CD4-positive, CD25-positive, alpha-beta regulatory T cell (primary cell): ENCODE measurements at places on chromosomes 4 and X. TPM values are rescaled to one million over a fixed set of nuclear protein-coding genes. Genes with fewer than 3 reads are reported as not detected.

- no peak for DNase-seq
Measured at GRCh38 chr4:40378619-40379018, 43.5 kb downstream of the CHRNA9 start.

DNA sequence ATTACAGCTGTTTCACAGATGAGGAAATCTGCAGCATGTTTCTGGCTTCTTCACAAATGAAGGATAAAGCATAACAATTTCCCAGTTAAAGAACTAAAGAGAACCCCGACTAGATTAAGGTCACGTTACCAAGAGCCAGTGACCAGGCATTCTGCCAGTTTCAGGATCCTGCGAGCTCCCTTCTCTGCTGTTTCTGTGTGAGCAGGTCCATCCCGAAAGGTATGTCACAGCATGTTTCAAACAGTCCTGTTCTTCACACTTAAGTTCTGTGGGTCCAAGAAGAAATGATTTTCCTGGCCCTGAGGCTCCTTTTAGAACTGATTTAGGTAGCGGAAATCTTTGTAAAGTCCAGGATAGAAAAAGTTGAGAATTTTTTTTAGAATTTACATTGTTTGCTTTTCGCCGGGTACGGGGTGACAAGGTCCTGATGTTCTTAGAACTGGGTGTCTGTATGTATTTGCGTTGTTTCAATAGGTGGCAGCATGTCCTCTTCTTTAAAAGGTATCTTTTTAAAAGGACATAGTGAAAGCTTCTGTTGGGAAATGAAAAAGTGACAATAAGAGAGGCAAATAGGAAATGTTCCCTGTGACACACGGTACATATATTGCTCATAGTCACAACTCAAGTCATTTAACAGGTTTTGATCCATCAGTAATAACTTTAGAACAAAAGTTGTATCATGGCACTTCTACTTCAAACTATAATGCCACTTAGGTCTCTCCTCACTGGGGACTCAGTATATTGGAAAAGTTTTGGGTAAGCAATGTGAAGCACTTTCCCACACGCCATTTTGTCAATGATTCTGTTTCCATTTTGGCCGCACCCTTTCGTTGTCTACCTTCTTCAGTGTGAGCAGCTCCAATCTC is 18.4 kb downstream of the IL21 start:
- DNase-seq: no peak

- DNase-seq: no peak
Measured at GRCh38 chr4:75306506-75306905, 207.7 kb downstream of the RCHY1 start.

DNA sequence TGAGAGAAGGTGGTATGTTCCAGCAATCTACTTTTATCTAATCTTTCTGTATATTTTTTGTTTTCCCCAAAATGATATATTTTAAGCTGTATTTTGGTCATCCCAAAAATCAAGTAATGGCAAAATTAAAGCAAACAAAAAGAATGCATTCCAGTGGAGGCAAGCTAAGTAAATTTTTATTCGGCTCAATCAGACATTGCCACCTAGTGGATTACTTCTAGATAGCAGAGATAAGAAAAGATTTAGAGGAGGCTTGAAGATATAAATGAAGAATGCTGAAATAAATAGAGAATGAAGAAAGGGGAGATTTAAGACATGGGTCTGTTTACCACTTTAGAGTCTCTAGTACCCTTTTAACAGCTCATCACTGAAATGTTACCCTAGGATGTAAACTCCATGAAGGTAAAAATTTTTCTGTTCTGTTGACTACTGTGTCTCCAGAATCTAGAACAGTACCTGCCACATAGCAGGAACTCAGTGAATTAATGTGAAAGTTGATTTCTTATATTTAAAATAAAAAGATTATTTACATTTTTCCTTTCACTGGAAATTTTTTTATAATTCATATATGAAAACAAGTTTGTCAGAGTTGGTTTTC is 110.9 kb upstream of the ANK2 start:
- DNase-seq: no peak

- no peak for DNase-seq
Measured at GRCh38 chr4:146072376-146072775, 103.1 kb upstream of the LSM6 start.

DNA sequence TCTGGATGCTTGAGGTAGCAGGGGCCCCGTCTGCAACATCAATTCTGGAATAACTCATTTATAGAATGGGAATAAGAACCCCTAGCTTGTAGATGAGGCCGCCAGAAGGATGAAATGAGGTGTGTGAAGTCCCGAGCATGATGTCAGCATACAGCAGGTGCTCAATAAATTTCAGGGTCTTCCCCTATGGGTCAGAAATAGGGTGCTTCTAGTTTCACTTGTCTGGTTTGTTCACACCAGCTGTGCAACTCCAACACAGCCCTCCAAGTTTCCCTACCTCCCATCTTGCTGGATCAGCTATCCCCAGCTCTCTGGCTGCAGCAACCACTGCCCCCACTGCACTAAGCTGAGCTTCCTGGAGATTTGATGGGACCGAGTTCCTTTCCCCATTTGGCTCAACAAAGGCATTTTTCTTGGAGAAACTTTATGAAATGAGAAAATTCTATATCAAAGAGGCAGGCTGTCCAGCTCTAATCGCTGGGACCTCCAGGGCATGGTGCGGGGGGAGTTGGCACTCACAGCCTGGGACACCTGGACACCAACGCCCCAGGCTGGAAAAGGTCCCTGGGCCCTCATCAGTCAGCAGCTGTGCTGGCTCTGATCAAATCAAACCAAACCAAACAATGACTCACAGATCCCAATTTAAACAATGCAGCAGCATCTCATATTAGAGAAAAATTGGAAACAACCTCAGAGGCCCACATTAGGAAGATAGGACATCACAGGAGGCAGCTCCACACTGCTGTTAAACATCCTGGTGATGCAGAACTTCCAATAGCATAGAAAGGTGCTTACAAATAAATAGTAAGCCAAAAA is 13.3 kb downstream of the SLC2A9 start:
- no peak for DNase-seq

DNA sequence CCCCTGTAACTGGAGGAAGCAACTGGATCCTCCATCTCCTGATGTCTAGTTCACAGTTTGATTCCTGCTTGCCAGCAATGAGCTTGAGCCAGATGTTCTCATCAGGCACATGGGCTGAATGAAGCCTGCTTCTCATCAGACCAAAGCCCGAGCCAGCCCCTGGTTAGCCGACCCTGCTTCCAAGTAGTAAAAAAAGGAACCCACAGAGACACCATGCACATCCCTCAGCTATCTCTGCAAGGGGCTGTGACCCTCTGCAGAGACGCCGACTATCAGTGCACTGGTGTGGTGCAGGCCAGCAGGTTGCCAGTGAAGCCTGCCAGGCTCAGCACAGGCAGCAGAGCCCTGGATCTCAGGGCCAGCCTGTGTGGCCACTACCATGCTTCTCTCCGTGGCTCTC is 2.8 kb downstream of the DCTD start:
- DNase-seq: no peak

DNA sequence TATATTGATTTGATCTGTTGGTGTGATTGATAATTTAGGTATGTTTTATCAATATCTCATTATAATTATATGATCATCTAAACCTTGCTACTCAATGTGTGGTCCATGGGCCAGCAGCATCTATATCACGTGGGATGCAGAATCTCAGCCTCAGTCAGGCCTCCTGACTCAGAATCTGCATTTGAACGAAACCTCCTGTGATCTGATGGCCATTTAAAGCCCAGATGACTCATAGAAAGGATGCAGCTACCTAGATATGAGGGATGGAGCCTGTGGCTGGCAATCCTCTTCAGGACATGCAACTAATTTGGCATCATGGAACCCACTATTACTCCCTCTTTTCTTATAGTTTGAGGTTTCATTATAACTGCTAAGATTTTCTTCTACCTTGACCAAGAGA is 11.3 kb upstream of the CHRNA9 start:
- no peak for DNase-seq

DNA sequence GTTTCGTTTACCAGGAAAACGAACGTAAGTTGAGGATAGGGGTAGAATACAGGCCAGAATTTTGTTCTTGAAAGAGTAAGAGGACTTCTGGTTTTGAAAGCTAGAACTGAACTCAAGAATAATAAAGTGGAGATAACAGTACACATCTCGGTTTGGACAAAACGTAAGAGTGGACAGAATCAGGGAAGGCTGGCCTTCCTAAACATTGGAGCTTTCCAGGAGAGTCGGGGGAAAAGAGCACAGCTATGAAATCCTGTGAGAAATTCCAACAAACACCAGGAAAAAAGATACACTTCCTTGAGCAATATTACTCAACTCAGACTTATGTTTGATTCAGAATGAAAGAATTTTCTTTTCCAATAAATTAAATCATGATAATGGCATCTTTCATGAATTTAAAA is 1.2 kb downstream of the CTSO start:
- no peak for DNase-seq

DNA sequence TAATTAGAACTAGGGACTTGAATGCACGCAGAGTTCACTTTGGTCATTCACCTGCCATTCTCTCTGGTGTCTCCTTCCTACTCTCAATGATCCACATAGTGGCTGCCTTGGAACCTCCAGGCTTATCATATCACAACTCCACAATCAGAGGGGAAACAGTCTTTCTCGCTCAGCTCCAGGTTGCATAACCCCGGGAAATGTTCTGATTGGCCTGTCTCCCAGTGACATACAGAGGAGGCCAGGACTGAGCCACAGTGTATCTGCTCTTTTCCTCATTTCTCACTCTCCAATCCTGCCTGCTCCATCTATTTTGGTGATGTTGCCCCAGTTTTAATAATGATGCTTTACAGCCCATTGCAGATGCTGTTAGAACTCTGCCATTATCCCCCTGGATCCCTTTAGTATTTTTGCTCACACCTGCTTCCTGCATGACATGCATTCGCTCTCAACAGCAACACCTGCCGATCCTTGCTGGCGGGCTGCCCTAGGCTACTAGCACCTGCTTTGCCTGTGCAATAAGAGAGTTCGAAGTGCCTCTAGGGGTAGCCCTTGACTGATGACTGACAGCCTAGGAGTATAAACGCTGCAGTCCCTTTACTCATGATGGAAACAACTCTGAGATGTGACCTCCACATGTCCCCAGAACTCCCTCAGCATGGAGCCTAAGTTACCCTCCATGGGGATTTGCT is 211.3 kb upstream of the RPS6KA3 start:
- no peak for DNase-seq

DNA sequence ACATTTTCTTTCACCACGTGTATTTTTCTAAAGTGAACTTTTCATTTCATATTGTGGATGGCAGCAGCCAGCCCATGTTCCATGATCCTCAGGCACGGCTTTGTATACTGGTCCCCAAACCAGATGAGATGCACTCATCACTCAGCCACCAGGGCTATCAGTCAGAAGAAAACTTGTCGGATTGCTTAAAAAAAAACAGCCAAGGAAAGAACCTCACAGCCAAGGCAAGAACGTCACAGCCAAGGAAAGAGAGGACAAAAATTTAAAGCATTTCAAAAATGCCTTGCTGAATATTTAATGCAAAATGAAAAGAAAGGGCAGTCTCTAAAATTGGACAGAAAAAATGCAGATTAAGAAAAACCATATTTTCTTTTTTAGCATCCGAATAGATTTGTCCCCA is 333.3 kb downstream of the PDGFC start:
- DNase-seq: no peak

GRCh38 chrX:146243041-146243440 is 425.4 kb downstream of the SLITRK2 start:
- no peak for DNase-seq

GRCh38 chr4:3462790-3463415 is at the start of gene DOK7:
DOK7 (plus strand) TSS chr4:3463306; CDS start chr4:3463376, 70 bp downstream.
- DNase-seq: no peak

DNA sequence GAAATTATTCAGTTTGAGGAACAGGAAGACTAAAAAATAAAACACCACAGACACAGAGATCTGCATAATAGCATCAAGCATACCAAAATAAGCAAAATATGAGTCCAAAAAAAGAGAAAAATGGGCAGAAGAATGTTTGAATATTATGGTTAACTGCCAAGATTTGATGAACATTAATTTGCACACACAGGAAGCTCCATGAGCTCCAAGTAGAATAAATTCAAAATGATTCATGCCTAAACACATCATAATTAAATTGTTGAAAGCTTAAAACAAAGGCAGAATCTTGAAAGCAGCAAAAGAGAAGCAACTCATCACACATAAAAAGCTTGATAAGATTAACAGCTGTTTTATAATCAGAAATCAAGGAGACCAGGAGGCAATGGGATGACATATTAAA is 156.6 kb upstream of the ARSJ start:
- DNase-seq: no peak

DNA sequence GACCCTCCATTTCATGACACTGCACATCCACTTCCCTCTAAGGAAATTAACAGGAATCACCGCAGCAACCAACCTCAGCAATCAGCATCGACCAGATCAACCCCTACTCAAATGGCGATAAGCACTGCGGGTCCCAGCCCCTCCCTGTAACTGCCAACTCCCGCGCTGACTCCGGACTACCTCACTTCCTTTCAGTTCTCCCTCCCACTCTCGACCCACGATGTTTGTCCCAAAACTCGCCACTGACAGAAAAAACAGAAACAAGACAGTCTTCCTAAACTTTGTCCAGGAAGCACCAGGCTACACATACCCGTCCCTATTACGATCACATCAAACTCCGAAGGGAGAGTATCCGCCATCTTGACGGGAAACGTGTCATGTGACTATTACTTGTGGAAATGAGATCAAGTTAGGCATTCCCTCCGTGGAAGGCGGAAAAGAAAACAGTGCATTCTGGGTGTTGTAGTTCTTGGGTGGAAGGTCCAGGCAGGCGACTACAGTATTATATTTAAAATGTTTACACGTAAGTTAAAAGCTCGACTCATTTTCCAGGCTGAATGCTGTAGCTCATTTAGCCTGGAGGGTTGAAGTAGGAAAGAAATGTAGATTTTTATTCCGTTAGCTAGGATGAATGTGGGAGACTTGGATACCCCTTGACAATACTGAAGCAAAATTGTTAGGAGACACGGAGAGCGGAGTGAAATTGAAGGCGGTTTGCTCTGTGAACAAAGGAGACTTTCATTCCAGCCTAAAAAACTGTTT is at the start of gene CHM:
CHM (minus strand) TSS at position 385 of the 762 bp plus-strand sequence; CDS start at position 359, 26 bp downstream.
- DNase-seq: peak; percentile 76

DNA sequence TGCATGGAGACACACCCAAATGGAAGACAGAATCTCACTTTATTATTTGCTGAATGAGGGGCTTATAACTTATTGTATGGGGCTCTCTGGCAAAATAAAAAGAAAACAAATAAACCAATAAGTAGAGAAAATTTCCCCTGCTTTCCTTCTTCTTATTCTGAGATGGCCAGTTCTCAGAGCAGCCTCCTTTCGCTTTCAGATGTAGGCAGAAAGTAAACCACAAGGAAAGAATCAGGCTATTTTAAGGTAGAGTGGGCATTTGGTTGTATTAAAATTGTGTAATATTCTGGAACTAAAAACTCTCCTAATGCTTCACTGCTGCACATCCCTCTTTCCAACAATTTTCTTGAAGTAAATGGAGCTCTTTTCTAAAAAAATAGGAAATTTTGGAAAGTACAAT is 241.8 kb downstream of the GALNTL6 start:
- DNase-seq: no peak

Gene NWD2
- not detected for total RNA-seq

Gene CHRNA9
- not detected for total RNA-seq

Gene DOK7
- total RNA-seq: not detected

Gene GYG2
- not detected for total RNA-seq

Gene DMRTC1
- total RNA-seq: not detected

Gene IL3RA
- 1.2 TPM for total RNA-seq

Gene GIMD1
- not detected for total RNA-seq

Gene PLK4
- total RNA-seq: 13.8 TPM

Gene MAGEE2
- not detected for total RNA-seq

Gene TNIP3
- 1.3 TPM for total RNA-seq

Gene CT45A2
- not detected for total RNA-seq

Gene FABP2
- total RNA-seq: not detected
